ENCODE measurements at places on chromosomes 12 and 14.

GRCh38 chr14:24875203-24875838 is 174.6 kb downstream of the STXBP6 start:
- no peak for DNase-seq

- DNase-seq, result peak; percentile 33
These were observed 49.2 kb upstream of the BCAT1 start for GRCh38 chr12:24997970-24998582.

DNA sequence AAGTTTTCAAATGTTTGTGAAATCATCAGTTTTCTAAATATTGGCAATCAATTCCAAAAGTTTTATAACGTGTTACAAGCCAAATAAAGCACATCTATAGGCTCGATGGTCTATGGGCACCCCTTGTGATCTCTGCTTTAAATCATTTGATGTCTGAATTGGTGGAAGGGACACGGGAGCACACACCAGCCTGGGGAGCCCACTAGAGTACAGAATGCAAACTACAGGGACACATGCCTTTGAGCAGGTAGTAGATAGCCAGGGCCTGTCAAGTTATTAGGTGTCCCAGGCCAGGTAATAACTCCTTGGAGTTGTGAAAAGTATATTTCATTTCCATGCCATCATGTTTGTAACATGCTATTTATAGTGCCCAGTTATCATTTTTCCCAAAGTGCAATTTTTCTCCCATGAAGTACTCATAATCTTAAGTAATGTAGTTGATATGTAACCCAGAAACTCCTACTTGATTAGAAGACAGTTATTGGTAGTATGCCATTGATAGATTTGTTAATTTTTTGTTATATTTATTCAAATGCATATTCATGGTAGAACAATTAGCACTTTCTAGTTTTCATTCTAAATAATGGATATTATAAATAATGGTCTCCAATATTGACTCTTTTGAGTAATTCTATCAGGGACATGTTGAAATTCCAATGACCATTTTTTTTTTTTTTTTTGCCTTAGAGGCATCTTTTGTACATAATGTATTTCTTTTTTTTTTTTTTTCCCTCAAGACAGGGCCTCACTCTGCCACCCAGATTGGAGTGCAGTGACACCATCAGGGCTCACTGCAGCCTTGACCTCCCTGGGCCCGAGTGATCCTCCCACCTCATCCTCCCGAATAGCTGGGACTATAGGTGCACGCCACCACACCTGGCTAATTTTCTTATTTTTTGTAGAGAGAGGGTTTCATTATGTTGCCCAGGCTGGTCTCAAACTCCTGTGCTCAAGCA is 96.9 kb upstream of the FGD4 start:
- DNase-seq, result no peak

GRCh38 chr14:32303865-32304264 is 25.2 kb upstream of the AKAP6 start:
- no peak for DNase-seq

DNA sequence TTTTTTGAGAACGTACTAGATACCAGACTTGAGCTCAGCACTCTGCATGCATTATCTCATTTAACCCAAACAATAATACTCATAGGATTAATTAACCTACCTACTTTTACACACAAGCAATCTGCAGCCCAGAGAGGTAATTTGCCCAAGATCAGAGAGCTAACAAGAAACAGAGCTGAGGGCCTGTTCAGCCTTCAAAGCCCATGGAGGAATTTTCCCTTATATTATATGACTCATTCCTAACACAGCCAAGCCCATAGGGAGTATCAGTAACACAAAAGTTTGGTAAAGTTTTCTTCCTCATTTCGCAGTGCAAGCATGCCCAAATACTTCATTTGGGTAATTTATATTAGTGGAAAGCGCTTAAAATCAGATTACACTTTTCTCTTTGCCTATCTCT is 94.7 kb downstream of the GALC start:
- no peak for DNase-seq
